Stimulated activated CD8-positive, alpha-beta memory T cell treated with anti-CD3 and anti-CD28 coated beads, Interleukin-4, amount 100 ng/mL, for 4 hours (primary cell): ENCODE measurements at places on chromosomes 7 and 10.

- no peak for DNase-seq
Measured at GRCh38 chr10:104416851-104417250, 63.2 kb downstream of the CFAP58 start.

DNA sequence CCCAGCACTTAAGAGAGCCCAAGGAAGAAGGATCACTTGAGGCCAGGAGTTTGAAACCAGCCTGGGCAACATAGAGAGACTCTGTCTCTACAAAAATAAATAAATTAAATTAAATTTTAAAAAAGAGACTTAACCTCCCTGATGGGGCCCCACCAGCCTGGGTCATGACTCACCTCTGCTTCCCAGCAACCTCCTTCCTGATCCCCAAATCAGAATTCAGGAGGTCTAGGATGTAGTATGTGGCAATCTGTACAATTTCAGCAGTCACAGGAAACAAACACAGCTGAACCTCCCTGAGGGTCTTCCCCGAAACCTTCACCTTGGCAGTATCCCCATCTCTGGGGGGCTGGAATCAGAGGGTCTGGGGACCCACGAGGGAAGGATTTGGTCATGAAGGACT, 9.7 kb upstream of the PPP1R35 start:
- no peak for DNase-seq

DNA sequence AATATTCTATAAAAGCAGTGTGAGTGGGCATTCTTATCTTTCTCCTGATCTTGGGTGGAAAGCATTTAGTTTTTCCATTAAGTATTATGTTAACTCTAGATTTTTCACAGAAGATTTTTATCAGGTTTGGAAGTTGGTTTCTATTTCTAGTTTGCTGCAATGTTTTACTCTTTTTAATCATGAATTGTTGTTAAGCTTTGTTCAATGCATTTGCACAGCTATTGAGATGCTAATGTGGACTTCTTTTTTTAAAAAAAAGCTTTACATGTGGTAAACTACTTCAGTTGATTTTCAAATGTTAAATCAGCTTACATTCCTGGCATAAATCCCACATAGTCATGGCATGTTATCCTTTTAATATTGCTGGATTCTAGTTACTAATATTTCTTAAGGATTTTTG, 363.6 kb upstream of the NRP1 start:
- no peak for DNase-seq

DNA sequence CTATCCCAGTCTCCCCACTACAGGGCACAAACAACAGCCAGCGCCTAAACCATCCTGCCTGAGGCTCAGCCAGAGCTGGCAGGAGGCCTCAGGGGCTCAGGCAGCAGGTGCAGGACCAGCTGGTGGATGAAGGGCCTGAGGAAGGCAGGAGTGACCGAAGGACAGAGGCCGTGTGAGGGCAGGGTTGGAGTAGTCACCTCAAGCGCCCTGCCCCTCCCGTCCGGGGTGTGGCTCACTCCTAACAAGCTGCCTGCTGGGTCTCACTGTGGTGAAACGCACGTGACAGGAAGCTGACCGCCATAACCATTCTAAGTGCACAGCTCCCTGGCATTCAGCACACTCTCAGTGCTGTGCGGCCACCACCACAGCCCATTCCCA, 281.1 kb downstream of the ELFN1 start:
- no peak for DNase-seq

GRCh38 chr10:22705527-22705926, 8.9 kb downstream of the PIP4K2A start:
- DNase-seq = no peak

- no peak for DNase-seq
Measured at GRCh38 chr7:149670288-149670687, 103.1 kb downstream of the ZNF467 start.

GRCh38 chr10:93064874-93065660, 4.5 kb downstream of the CYP26C1 start:
- no peak for DNase-seq

- DNase-seq = no peak
Measured at GRCh38 chr7:135745703-135746312, 2.8 kb downstream of the FAM180A start.

DNA sequence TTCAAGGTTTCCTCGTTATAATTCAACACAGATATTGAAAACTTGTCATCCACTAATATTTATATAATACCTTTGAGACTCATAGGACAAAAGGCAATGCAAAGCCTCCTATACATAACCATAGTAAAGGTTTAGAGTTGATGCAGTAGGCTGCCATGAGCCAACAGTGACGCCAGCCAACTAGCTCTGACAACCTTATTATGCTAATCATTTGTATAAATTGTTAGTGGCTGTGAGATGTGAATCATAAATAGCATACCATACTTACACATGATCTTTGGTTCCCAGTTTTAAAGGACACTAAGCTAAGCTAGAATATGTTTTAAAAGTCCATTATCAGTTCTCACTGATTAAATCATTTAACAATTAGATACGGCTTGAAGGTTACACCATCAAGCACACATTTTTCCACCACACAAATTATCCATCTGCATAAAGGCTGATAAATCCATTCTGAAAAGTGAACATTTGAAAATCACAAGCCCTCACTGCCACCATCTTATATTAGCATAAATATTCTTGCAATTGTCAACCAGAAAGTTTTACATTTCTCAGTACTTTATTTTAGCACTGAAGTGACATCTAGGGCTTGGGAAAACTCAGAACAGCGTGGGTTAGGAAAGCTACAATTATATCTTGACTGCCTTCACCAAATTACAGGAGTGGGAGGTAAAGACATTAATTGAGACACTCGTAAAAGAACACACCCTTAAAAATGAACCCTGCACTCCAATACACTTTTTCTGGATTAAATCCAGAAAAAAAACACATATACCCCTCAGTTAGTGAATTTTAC, 30.7 kb downstream of the COA1 start:
- no peak for DNase-seq

DNA sequence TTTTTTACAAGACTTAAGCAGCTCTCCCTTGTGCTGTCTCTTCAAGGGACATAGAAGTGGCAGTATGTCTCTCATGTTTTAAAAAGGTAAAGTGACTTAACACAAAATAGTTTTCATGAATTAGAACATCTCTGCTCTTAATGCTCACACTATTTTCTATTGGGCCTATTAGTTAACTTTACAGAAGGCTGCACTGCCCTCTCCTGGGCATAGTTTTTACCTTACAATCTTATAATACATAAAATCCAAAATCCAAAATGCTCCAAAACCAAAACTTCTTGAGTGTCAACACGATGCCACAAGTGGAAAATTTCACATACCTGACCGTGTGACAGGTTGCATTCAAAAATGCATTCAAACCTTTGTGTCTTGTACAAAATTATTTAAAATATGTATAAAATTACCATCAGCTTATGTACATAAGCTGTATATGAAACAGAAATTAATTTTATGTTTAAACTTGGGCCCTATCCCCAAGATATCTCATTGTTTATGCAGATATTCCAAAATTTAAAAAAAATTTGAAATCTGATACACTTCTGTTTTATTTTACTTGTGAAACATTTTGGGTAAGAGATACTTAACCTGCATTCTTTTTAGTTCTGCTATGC, 25.8 kb downstream of the TES start:
- no peak for DNase-seq

DNA sequence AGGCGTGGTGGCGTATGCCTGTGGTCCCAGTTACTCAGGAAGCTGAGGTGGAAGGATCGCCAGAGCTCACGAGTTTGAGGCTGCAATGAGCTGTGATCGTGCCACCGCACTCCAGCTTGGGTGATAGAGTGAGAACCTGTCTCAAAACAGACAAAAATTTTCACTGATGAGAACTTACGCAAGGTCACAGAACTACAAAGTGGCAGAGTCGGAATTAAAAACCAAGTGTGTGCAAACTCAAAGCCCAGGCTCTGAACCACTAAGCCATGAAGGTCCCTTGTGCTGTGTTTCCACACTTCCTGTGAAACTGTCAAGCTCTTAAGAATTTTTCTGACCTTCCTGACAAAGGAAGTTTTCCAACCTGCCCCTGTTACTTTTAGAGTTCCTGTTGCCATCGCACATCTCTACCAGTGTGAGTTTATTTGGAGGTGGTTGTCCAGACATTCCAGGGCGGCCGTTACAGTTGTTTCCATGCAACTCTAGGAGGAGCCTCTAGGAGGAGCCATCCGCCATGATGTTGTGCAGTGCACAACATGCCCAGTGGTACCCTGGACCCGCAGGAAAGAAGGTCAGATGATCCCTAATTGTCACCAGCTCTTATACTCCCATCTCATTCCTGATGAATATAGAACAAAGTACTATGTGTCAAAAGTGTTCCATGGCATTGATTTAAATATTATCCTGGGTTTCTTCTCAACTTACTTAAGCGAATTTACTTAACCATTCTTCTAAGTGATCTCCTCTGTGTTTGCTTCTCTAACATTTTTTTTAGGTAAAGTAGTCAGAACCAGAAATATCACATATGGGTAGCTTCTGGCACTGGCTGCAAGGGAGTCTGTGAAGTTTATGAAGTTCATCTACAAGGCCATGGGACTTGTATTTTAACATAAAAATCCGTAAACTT, 49.0 kb upstream of the LYZL1 start:
- no peak for DNase-seq

DNA sequence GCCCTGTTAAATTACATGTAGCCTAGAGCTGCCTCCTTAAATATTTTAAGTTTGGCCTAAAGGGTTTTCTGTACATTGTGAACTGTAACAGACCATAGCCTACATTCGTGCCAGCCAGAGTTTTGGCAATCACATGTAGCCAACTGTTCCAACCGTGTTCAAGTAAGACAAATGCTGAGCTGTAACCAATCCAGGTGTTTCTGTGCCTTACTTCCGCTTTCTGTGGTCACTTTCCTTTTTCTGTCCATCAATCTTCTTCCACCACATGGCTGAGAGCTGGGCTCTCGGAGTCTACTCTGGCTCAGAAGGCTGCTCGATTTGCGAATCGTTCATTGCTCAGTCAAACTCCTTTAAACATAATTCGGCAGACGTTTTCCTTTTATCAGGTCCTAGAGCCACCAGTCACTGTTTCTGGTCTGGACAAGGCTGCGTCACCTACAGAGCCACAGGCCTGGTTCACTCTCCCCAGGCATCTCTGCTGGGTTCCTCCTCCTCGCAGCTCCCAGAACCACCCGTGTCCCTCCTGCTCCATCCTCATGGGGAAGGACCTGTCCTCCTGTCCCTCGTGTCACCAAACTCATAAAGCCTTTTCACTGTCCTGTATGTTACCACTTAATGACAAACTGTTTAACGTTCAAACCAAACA, 158.0 kb upstream of the RHEB start:
- no peak for DNase-seq

DNA sequence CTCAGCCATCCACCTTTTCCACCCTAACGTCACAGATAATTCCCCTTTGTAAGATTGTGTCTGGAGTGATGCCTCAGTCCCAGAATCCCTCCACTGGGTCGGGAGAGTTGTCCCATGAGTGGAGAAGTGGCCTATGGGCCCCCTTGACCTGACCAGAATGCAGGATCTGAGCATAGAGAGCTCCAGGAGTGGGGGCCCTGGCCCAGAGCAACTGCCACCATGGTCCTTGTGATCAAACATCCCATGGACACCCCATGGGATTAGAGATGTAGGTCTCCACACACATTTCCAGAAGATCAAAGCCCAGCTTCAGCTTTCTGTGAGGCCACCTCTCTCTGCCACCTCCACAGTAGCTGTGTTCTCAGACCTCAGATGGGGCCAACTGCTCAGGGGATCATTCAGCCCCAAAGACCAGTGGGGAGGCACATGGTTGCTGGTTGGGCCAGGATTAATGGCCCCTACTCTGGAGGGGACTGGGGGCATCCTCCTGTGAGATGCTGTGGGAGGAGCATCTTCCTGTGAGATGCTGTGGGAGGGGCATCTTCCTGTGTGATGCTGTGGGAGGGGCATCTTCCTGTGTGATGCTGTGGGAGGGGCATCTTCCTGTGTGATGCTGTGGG, 28.5 kb upstream of the DPYSL4 start:
- DNase-seq = no peak

DNA sequence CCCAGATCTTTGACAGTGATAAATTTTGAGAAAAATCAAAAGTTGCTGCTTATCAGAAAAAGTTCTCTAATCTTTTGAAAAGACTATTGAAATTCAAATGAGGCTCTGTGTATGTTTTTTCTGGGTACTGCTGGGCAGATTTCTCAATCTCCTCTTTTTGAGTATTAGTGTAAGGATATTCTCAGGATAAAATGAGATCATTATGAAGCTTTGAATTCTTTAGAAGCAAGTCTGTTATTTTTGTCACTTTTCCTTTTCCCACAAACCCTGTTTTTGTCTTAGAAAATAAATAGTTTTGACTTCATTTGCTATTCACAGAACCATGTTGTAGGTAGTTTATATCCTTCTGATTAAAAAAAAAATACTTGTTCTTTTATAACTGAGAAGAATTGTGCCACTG, 7.9 kb downstream of the STAM start:
- DNase-seq = no peak

GRCh38 chr7:46386428-46387399, 465.6 kb upstream of the IGFBP3 start:
- no peak for DNase-seq

GRCh38 chr10:78763651-78764395, 304.9 kb upstream of the ZMIZ1 start:
- DNase-seq = no peak

GRCh38 chr7:135917721-135918120, 59.4 kb downstream of the MTPN start:
- DNase-seq = no peak
